ENCODE measurements at places on chromosomes 16 and 17.

GRCh38 chr16:56013962-56014552, 138.9 kb upstream of the CES5A start:
- DNase-seq = peak; percentile 32

GRCh38 chr16:14205666-14206065, 134.5 kb downstream of the MRTFB start:
- DNase-seq = no peak

GRCh38 chr16:28003923-28004322, 59.6 kb downstream of the GSG1L start:
- DNase-seq = no peak

DNA sequence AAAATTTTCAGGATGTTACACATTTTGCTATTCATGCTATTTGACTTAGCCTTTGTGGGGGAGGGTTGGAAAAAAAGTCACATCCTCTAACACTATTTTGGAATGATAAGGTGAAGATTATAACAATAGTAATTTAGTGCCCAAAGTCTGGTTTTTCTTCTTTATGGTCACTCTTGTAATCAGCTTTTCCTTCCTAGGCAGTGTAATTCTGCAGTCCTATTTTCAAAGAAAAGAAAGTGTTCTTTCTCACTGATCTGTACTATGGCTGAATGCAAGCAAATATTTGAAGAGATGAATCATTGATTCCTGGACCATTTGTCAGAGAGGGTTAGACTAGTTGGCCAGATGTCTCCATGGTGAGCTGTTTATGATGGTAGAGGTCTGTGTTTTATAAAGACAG, 8.4 kb downstream of the RSPRY1 start:
- no peak for DNase-seq

Measured in stimulated activated CD4-positive, alpha-beta T cell treated with anti-CD3 and anti-CD28 coated beads, Interleukin-15, amount 100 ng/mL, for 48 hours (primary cell).